ENCODE measurements at places on chromosomes 3 and 15.

DNA sequence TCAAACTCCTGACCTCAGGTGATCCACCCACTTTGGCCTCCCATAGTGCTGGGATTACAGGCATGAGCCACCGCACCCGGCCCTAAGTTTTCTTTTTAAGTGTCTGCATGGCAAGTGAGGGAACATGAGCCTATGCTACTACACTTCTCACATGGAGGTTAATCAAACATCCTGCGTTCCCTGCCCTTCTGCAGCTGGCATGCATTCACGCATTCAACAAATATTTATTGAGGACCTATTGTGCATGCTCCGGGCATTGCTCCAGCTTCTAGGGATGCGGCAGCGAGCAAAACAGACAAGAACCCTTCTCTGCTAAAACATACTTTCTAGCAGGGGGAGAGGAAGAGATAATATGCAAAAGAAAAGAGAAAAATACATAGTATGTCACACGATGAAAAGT, 42.6 kb upstream of the ACKR4 start:
- DNase-seq, result no peak
- H3K4me3 ChIP-seq, result no peak overlapping the region
- H3K36me3 ChIP-seq, result peaks cover 16% of the 10 kb centered on the region
- H3K27me3 ChIP-seq, result no peaks in the 10 kb centered on the region

DNA sequence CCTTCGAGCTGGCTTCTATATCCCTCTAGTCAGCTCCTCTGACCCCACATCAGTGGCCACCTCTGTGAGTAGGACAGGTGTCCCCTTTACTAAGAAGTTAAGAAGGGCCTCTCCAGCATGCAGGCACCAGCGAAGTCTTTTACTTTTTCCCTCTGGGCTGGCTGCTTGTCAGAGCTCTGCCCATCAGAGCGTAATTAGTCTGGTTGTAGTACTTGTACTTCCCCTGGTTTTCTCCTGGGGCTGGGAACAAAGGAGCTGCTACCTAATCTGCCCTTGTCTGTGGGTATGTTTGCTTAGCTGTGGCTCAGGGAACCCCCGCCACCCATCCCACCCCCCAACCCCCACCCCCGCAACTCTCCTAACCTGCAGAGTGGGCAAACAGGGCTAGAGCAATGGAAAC, 27.4 kb upstream of the ALPK3 start:
- no peaks in the 10 kb centered on the region for H3K4me1 ChIP-seq
- H3K27ac ChIP-seq, result no peak overlapping the region
- H3K4me3 ChIP-seq, result no peak overlapping the region
- DNase-seq, result no peak

DNA sequence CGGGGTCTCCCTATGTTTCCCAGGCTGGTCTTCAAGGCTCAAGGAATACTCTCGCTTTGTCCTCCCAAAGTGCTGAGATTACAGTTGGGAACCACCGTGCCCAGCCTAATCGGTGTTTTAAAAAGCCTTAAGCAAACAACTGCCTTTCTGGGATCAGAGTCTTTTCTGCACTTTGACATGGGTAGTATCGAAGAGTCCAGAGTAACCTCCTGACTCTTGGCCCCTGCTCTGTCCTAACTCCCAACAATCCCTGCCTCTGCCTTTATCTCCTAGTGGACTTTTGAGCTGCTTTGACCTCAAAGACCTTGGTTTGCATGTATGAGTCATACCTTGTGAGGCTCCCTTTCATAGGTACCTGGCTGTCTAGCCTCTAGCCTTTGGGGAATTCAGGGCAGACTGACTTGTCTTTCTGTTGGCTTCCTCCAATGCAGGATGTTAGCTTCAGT, 21.0 kb upstream of the HACD2 start:
- H3K4me3 ChIP-seq, result no peak overlapping the region
- H3K4me1 ChIP-seq, result peaks cover 14% of the 10 kb centered on the region
- DNase-seq, result peak; percentile 84

GRCh38 chr3:68963891-68964290, 31.5 kb upstream of the TAFA4 start:
- no peaks in the 10 kb centered on the region for H3K36me3 ChIP-seq

GRCh38 chr3:59290358-59290757, 240.5 kb upstream of the CFAP20DC start:
- no peak overlapping the region for H3K27ac ChIP-seq
- no peak for DNase-seq
- H3K4me3 ChIP-seq, result no peak overlapping the region
- H3K27me3 ChIP-seq, result no peaks in the 10 kb centered on the region
- H3K4me1 ChIP-seq, result no peaks in the 10 kb centered on the region

GRCh38 chr15:31341496-31342195, 15.0 kb downstream of the KLF13 start:
- H3K27ac ChIP-seq, result no peak overlapping the region
- no peak overlapping the region for H3K4me3 ChIP-seq
- no peak for DNase-seq
- H3K27me3 ChIP-seq, result no peaks in the 10 kb centered on the region
- peaks cover 7% of the 10 kb centered on the region for H3K36me3 ChIP-seq

DNA sequence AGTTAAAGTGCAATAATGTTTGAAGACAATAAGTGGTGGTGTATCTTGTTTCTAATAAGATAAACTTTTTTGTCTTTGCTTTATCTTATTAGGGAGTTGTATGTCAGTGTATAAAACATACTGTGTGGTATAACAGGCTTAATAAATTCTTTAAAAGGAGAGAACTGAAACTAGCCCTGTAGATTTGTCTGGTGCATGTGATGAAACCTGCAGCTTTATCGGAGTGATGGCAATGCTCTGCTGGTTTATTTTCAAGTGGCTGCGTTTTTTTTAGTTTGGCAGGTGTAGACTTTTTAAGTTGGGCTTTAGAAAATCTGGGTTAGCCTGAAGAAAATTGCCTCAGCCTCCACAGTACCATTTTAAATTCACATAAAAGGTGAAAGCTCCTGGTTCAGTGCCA, 2.7 kb downstream of the RPL15 start:
- peaks cover 18% of the 10 kb centered on the region for H3K36me3 ChIP-seq
- H3K27ac ChIP-seq, result no peak overlapping the region
- H3K27me3 ChIP-seq, result no peaks in the 10 kb centered on the region
- H3K4me3 ChIP-seq, result no peak overlapping the region
- no peak for DNase-seq

DNA sequence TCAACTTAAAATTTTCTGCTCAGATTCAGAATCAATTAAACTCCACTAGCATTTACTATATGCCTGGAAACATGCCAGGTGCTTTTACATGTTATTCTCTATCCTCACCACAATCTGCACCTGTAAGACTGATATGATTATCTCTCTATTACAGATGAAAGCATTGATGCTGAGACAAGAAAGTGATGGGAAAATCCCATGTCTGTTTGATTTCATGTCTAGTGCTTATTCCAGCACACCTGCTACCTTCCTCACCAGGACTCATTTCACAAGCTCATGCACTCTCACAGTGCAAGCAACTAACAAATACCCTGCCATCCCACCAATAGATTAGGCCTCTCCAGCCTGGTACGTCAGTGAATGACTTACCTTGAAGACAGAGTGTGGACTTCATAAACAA, 25.0 kb upstream of the BCL6 start:
- no peaks in the 10 kb centered on the region for H3K36me3 ChIP-seq
- DNase-seq, result no peak
- no peaks in the 10 kb centered on the region for H3K27me3 ChIP-seq
- H3K4me1 ChIP-seq, result no peaks in the 10 kb centered on the region
- H3K4me3 ChIP-seq, result no peak overlapping the region

DNA sequence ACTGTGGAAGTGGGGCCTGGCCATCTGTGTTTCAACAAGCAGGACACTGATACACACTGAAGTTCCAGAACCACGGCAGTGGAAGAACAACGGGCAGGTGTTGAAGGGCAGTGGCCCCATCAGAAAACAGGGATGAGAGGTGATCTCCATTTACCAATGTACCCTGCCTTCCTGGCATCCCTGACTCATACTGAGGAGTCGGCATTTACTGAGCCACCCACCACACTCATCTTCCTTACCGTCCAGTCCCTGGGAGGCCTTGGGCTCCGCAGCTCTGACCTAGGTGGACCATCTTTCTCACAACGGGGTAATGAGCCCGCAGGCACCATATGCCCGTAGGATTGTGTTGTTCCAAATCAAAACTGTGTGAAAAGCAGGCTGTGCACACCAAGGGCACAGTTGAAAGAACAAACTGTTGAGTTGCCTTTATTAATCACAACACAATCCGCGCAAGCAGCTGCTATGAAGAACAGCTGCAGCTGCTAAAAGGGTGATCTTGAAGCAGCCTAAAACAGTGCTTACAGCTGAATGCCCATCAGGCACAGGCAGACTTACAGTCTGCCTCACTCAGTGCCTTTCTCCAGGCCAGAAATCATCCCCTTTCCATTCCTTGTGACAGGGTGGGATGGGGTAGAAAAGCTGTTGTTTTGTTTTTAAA, 12.9 kb downstream of the MB21D2 start:
- H3K4me3 ChIP-seq, result no peak overlapping the region
- DNase-seq, result peak; percentile 1
- no peak overlapping the region for H3K27ac ChIP-seq
- no peaks in the 10 kb centered on the region for H3K36me3 ChIP-seq

DNA sequence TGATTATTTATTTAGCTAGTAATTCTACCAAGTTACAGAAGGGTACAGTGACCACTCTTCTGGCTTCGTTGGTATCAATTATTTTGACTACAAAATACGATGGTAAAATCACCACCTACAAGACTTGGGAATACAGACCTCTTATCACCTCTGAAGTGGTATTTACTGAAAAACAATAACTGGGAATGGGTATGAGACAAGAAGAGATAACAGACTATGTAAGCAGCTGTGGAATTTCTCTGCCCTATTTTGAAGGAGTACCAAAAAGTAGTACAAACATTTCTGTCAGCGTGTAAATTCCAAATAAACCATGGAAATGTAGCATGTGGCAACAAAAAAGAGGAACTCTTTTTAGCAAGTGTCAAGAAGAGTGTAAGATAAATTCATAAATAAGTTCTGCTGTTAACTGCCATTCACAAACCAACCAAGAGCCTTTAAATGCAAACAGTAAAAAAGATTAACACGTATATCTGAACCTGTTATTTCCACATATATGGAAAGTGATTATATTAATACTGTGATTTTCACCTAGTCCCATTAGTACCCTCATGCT, 77.0 kb upstream of the SLC12A8 start:
- H3K4me1 ChIP-seq, result no peaks in the 10 kb centered on the region
- DNase-seq, result no peak
- no peaks in the 10 kb centered on the region for H3K27me3 ChIP-seq
- no peak overlapping the region for H3K4me3 ChIP-seq
- H3K27ac ChIP-seq, result no peak overlapping the region
- H3K36me3 ChIP-seq, result peaks cover 7% of the 10 kb centered on the region

DNA sequence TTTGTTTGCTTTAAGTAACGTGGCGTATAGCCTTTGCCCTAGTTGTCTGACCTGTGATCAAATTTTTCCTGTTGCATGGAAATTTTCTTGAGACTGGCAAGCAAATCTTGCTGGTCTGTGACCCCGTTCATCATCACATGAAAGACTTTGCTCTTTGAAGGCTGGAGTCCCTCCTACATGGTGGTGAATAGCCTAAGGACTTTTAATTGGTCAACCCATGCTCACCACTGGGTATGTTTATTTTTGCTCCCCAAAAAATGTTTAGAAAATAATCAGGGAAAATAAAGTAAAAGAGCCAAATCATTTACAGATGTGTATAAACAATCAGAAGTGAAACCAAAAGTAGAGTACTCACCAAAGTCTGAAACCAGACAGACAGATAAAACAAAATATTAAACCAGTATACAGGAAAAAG, 1075.3 kb upstream of the ALCAM start:
- H3K27ac ChIP-seq, result no peak overlapping the region
- no peak overlapping the region for H3K4me3 ChIP-seq
- H3K27me3 ChIP-seq, result no peaks in the 10 kb centered on the region

DNA sequence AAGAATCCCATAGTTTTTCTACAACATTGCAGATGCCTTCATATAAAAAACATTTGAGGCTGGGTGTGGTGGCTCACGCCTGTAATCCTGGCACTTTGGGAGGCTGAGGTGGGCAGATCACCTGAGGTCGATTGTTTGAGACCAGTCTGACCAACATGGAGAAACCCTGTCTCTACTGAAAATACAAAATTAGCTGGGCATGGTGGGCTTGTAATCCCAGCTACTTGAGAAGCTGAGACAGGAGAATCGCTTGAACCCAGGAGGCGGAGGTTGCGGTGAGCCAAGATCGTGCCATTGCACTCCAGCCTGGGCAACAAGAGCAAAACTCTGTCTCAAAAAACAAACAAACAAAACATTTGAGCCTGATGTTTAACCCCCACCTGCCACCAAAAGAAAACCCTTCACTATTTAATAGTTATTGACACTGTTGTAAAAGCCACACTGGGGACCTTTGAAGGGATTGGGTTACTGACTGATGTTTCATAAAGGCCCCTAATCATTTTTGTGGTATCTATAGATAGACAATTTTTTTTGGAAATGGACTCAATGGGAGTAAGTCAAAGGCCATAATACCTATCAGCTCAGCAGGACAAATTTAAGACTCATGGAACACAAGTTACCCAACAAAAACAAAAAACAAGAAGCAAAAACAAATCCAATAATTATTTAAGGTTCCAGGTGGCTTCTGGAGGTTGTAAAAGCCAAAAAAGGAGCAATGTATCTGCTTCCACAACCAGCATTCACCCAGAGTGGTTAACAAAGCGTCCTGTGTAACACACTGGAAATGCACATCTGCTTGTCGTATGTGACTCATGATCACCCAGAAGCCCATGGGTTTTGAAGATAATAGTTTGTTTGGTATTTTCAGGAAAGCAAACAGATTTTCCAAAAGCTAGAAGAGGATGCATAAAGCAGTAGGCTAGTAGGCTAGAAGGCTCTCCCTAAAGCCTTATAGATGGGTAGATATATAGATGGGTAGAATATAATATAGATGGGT, 41.2 kb downstream of the CDCP1 start:
- no peak overlapping the region for H3K4me3 ChIP-seq

Measured in large intestine (tissue), 12 donors.